ENCODE measurements at places on chromosomes 3 and 15.

- DNase-seq, result peak; percentile 41
These were observed 281.9 kb upstream of the LRRFIP2 start for GRCh38 chr3:37456270-37456708.

DNA sequence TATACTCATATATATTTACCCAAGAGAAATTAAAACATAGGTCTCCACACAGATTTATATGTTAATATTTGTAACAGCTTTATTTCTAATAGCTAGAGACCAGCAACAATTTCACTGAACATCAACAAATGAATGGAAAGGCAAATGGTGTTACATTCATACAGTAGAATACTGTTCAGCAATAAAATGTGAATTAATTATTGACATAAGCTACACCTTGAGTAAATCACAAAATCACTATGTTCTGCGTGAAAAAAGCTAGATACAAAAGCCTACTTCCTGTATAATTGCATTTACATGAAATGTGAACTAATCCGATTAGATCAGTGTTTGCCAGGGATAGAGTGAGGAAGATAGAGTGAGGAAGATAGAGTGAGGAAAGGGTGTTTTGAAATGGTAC is 945.7 kb downstream of the SQOR start:
- DNase-seq, result no peak

- no peak for DNase-seq
These were observed 511.4 kb upstream of the ZNF385D start for GRCh38 chr3:22262386-22262785.

GRCh38 chr15:70475921-70476320 is 287.4 kb downstream of the UACA start:
- DNase-seq, result no peak

DNA sequence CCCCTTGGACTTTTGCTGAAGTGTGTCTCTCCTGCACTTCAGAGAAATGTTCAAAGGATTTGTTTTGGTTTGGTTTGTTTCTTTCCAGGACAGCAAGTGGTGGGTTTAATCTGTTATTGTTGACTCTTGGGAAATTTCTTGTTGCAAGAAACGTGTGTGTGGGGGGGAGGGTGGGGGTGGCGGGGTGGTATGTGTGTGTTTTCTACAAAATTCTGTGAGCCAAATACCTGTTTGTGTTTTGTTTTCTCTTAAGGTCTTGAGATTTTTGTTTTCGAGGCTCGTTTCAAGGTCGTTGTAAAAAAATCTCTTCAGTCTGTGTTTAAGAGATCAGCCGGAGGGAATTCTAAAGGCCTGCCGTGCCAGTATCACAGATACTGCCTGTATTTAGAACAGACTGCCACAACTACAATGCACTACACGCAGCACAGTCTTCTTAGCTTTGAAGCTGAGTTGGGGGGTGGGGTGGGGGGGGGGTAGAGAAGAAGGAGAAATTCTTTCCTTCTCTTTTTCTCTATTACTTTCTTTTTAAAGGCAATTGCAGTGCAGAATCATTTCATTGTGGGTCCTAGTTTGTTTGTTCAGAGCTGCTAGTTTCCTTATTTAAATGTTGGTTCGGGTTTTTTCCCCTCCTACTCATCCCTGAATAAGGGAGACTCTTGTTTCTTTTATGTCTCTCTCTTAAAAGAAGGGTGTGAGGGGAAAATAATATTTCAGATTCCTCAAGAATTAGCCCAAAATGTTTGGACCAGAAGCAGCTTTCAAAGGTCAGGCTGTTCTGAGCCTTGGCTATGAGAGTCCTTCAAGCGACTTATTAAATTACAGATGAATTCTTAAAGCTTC is 1.4 kb upstream of the BCL6 start:
- DNase-seq, result peak; percentile 58

- DNase-seq, result no peak
These were observed 317.3 kb upstream of the ARPP21 start for GRCh38 chr3:35322070-35322469.

GRCh38 chr3:141289228-141289772 is 57.7 kb downstream of the PXYLP1 start:
- no peak for DNase-seq

- no peak for DNase-seq
These were observed 175.9 kb downstream of the PDZRN3 start for GRCh38 chr3:73448761-73449301.

DNA sequence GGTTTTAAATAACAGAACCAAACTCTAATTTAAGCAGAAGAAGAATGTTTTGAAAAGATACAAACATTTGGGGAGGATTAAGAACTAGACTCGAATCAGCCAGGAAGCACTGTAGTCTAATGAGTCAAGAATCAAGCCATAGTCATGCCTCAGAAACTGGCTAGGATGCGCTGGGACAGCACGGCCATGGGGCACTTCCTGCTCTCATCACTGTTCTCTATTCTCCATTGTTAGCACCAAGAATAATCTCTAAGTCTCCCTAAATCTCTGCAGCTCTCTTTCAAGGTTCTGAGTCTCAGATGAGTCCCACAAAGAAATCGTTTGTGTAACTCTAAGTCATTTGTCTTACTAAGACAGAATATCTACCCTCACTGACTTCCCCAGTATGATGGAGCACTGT is 399.0 kb upstream of the KCNMB2 start:
- no peak for DNase-seq

- DNase-seq, result peak; percentile 93
These were observed 2.7 kb downstream of the LMAN1L start for GRCh38 chr15:74815121-74815934.

DNA sequence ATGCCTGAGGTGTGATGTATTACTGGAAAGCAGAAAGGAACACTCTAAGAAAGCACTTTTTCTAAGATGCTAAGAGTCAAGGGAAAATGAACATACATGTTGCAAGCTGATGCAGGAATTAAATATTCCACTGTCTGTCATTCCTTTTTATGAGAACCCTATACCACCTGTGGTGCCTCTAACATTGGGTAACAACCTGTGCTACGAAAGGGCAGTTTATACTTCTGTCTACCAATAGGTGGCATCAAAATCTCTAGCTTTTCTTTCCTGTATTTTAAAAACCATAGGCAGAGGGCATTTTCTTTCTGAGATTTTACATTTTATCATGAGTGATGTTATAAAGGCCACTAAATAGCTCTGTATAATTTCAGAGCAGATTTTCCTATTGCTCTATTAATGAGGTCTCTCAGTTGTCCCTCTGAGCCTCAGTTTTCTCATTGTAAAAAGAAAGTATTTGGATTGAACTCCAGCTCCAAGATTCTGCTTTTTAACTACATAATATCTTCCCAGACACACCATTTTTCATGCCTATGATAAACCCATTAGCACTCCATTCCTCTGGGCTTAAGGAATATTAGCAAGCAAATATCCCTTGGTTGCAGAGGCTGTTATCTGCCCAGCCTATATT is 3.5 kb upstream of the CPNE4 start:
- DNase-seq, result peak; percentile 42

GRCh38 chr15:91706322-91707032 is 147.0 kb upstream of the SLCO3A1 start:
- DNase-seq, result peak; percentile 50

GRCh38 chr3:98612996-98613517 is 19.6 kb upstream of the CPOX start:
- no peak for DNase-seq

DNA sequence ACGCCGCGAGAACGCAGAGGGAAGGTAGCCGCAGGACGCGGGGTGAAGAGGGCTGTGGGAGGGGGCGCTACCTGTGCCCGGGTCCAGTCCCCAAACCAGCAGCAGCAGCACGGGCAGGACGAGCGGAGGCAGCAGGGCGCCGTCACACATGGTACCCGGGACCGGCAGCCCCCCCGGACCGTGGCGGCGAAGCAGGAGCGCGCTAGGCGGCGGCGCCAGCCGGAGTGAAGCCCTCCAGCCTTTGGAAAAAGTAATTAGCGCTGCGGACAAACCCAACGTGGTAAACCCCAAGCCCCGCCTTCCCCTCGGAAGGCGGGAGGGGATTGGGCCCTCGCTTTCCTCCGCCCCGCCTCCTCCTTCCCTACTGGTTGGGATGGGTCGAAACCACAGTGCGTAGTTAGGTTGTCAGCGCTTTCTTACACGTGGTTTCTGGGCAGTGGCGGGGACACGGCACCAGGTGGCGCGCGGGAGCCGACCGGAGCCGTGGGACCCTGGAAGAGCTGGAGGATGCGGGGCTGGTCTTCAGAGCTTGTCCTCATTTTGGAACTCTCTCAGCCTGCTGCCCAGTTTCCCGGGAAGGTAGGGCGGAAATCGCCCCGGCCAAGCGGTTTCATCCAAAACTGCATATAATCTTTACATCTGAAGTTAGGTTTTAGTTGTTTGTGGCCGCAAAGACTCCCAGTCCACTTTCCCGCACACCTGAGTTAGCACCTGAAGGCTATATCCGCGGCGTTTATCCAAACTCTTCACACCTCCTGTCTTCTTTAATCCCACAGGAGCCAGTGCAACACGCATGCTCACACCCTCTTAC is at the start of gene ADAMTS17:
Gene ADAMTS17 (minus strand): TSS at position 226 of the 811 bp plus-strand sequence. CDS start 76 bp downstream, at position 150.
- peak; percentile 86 for DNase-seq

- peak; percentile 64 for DNase-seq
These were observed 3.1 kb upstream of the CFAP20DC start for GRCh38 chr3:59052803-59053411.

- DNase-seq, result no peak
These were observed 53.1 kb downstream of the MESD start for GRCh38 chr15:80936288-80937078.

- DNase-seq, result no peak
These were observed 122.0 kb upstream of the RARB start for GRCh38 chr3:25306066-25306465.

DNA sequence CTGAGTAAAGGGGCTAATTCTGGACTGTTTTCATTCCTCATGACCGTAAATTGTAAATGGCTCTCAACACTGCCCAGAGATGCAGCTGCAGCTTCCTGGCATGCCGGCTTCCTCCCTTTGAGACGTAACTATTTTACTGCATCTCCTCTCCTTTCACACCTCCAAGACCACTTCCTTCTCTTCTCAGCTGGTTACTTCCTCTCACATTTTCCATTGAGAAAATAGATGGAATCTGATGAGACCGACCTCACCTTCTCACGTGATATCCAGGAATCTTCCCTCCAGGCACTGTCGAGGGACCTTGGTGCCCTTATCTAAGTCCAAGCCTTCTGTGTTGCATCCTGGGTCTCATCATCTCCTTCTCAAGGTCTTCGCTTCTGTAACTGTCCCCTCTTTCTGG is 12.7 kb downstream of the LYSMD4 start:
- DNase-seq, result no peak

- DNase-seq, result no peak
These were observed 9.2 kb upstream of the EPB42 start for GRCh38 chr15:43229977-43230376.

- DNase-seq, result peak; percentile 70
These were observed 176.9 kb upstream of the LMCD1 start for GRCh38 chr3:8324747-8325146.

DNA sequence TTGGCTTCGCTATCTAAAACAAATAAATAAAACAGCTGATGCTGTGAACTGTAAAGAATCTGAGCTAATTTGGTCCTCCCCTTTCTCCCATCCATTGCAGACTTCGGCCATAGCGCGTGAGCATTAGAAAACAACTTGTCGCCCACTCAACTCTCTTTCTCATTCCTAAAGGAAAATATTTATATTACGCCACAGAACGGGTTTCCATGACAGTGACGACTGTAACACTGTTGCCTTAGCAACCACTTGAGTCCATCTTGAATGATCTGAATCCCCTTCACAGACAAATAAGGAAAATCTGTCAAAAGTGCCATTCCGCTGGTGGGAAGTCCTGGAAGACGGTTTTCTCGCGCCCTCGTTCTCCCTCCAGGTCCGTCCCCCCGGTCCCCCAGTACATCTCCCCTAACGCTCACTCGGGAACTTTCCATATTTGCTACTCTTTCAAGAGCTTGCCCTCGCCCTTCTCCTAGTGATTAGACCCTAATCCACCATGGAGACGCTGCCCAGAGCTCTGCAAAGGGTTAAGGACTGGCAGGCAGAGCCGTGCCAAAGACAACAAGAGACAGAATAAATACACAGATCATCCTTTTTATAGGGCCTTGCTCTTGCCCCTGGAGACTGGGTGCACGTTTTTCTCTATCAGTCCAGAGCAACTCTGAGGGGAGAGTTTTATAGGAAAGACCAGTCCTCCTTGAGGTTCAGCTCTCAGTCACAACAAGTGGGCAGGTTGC is 50.5 kb downstream of the CRYGS start:
- DNase-seq, result no peak

- DNase-seq, result peak; percentile 11
These were observed 51.9 kb downstream of the BBX start for GRCh38 chr3:107574650-107575049.

- DNase-seq, result no peak
These were observed 21.2 kb downstream of the CDCP1 start for GRCh38 chr3:45124956-45125355.

DNA sequence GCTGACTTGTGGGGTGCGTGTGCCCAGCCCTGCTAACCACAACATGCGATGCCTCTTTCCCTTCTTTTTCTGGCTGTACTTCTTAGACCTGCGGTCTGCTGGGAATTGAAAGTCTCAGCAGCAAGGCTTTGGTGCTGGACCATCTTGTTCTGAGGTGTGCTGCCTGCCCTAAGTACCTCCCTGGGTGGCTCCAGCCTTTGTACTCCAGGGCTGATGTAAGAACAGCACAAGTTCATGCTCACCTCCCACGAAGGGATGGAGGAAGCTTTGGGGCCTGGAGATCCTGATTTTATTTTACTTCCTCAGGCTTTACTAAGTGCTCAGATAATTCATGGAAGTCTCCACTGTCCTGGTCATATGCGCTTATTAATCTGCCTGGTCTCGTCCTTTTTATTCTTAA is 28.9 kb downstream of the FAM43A start:
- no peak for DNase-seq

DNA sequence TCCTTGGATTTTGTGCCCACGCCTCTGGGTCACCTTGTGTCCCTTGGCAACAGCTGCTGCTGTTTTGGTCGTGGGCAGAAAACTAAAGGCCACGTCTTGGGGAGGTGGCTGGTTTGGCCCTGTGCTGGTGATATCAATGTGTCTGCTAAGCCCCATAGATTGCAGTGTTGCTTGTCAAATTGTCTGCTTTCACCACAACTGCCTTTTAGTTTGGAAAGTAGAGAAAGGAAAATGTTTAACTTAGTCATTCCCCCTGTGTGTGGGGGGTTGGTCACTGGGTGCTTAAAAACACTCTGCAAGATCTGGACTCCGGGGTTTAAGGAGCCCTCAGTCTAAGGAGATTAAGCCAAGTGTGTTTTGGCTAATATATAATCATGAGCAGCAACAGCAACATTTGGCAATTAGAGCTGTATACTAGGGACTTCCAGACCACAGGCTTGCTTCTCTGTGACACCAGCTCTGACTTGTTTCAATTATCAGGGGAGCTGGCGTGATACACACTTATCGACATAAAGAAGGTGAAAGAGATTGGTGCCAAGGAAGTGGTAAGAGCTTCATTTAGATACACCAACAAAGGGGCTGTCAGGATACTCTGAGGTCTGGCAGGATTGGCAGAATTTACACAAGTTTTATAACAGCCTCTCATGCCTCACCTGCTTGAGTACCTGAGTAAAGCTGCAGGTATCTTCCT is 3.5 kb downstream of the SMAD3 start:
- DNase-seq, result no peak

Data from T47D (cell line).